ENCODE measurements at places on chromosomes 11 and 22.
A peak's percentile ranks its signal among the peaks of the same experiment; 100 is the strongest.

- DNase-seq = peak; percentile 43
These were observed 5.0 kb downstream of the SEZ6L start for GRCh38 chr22:26174280-26174679.

GRCh38 chr11:118437208-118438125, 1.2 kb downstream of the KMT2A start:
- peak; percentile 62 for DNase-seq

GRCh38 chr22:38068641-38069371, 11.6 kb downstream of the PICK1 start:
- no peak for DNase-seq

DNA sequence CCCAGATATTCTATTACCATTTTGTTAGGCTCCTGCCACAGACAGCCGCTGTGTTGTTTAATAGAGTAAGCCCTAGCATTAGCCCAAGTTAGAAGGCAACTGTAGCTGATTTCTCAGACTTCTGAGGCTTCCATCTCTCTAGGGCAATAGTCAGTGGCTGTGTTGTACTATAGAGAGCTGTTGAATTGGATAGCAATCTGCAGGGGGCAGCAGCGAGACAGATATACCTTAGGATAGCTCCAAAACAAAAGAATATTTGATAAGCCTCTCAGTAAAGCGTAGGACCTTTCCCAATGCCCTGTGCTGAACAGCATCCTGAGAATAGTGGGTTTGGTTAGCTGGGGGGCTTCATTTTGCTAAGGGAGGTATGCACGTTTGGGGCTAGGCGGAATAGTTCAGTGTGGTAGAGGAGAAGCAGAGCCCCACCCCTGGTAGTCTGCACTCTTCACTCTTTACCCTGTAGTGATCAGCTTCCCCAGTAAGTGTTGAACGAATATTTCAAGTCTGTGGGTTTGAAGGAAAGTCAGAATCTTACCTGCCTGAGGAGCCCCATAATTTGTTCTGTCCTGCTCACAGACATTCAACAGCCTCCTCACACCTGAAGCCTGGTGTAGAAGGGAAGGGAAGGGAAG, 515.1 kb downstream of the INSC start:
- DNase-seq = peak; percentile 9

DNA sequence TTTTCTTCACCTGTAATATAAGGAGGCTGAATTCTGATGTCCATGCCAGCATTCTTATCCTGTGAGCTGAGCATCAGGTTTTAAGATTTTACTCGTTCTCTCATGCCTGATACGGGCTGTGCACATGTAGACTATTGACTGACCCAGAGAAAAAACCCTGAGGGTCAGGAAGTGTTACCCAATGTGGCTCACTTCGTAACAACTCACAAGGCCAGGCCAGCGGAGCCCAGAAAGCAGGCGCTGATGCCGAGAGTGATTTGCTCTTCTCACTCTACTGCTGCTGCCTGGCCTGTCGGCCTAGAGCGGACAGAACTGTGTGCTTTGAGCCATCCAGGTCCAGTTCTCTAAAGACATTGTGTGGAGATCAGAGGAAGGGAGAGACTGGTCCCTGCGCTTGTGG, 10.8 kb downstream of the THYN1 start:
- no peak for DNase-seq

DNA sequence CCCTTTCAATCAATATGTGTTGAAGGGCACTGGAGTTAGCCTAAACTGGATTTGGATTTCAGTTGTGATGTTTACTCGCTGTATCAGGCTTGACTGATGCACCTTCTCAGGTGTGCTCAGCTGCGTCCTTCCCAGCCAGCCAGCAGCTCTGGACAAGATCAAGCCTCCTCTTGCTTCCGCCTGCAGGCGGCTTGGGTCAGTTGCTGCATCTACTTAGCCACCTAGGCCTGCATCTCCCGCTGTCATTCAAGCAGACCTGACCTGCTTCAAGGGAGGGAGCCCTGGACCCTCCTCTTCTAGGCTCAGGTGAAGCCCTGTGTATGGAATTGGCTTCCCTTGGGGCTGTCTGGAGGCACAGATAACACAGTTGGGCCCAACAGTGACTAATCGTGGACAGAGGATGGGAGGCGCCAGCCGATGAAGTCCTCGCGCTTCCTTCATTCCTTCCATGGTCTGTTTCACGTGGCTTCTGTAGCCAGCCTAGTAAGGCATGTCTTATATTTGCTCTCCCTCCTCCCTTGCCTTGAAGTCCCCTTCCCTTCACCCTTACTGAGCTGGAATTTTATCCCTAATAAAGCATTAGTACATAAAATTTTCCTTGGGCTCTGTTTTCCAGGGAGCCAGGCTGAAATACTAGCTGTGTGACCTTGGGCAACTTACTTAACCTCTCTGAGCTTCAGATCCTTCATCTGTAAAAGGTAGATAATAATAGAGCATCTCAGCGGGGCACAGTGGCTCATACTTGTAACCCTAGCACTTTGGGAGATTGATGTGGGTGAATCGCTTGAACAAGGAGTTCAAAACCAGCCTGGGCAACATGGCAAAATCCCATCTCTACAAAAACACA, 2.1 kb upstream of the LHFPL7 start:
- DNase-seq = no peak

DNA sequence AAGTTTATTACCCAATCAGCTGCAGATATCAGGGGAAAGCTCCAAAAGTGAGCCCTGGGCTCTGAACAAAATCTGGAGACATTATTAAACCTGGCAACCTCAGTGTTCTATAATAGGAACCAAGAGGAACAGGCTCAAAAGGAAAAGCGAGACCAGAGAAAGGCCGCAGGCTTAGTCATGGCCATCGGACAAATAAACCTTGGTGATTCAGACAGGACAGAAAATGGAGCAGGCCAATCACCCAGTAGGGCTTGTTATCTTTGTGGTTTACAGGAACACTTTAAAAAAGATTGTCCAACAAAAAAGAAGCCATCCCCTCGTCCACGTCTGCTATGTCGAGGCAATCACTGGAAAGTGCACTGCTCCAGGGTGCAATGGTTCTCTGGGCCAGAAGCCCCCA, 7.7 kb upstream of the PANX1 start:
- no peak for DNase-seq

- DNase-seq = peak; percentile 61
These were observed at the start of gene MORC2 for GRCh38 chr22:30968015-30968923. MORC2 (minus strand) TSS chr22:30968774; CDS start chr22:30967889, 885 bp downstream.

- no peak for DNase-seq
These were observed 345.8 kb downstream of the CNTN5 start for GRCh38 chr11:99366546-99366945.

DNA sequence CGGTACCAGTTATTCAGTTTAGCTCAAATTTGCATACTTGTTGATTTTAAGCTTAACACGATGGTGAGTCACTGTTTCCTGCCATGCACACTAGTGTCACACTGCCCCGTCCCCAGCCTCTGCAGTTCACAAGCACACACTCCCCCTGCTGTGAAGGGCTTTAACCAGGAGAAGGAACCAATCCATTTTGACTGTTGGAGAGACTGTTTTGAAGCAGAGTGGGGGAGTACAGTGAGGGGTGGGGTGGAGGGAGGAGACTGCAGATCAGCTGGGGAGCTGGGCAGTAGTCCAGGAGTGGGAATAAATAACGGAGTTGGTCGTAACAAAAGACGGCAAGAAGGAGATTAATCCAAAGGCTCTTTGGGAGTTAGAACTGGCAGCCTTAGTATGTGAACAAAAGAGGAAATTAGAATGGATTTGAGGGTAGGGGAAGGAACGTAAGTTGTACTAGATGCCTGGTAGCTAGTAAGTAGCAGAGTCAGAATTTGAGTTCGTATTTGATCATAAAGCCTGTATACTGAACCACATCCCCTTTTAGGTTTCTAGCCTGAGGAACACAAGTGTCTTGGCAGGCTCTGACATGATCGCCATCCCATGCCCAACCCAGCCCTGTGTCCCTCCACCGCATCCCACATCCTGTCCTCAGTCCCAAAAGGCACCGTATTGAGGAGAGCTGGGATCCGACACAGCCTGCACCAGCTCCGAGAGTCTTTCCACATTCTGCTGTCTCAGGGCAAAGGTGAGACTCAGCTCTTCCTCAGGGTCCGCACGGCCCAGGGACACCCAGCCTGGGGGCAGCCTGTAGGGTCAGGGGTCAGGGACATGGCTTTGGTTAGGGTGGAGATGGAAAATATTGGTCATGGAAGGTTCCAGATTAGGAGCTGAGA, 862 bp downstream of the TPP1 start:
- peak; percentile 85 for DNase-seq

DNA sequence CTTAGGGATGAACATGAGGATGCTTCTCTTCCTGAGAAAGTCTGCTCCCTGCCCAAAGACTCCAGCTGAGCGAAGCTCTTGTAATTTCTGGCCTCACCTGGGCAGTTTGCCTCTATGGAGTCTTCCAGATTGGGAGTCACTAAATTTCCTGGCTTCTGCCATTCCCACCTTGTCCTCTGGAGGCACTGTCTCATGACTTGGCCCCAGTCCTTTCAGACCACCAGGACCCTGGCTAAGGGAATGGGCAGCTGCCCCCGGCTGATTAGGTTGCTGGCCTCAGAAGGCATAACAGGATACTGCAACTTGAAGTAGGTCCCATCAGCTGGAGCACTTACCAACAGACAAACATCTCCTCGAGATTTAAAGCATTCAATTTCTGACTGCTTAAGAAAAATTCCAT, 128.1 kb upstream of the SPON1 start:
- DNase-seq = peak; percentile 10

GRCh38 chr11:97354576-97354975, 964.8 kb downstream of the JRKL start:
- DNase-seq = no peak

DNA sequence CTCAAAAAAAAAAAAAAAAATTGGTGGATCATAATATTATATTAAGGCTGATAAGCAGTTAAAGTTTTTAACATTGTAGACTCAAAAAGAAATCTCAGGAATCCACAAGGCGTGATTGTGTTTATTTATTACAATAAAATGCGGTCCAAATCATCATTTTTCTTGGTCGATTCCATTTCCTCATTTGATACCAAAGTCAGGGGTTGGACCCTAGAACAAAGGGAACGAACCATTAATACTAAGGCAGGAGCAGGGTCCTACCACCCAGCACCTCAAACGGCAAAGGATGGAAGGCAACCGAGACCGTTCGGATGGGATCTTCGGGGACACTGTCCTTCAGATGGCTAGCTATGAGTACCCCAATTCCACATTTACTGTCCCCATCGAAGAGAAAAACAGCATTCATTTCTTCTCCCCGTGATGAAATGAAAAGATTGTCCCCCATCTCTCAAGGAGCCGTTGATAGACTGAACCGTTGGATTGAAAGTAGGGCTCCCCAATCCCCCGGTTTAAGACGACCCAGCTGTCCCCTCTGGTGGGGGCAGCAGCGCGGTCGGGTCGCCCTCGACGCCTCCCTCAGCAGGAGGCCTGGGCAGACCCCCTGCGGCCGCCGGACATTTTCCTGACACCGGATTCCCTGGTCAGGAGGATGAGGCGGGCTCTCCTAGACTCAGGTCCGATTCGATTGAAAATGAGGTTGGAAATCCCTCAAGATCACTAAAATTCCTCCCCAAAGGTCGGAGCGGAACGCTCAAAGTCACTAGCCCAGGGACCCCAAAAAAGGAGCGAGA, 607 bp downstream of the DMC1 start:
- no peak for DNase-seq

DNA sequence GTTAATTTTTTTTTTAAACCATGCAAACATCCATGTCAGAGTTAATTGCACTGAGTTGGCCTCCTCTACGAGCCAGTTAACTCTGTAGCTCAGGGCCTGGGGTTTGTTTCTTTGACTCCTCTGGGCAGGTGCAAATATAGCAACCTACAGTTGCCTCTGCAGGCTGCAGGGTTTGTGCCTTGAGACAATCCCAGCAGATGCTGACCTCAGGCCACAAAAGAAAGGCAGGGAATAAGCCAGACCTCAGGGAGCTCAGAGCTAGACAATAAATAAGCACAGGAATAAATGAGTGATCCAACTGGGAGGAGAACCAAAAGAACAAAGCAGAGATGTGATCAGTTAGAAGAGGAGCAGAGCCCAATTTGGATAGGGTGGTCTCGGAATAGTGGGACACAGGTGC, 390.8 kb downstream of the SHANK2 start:
- DNase-seq = no peak

- no peak for DNase-seq
These were observed 16.1 kb upstream of the ARHGEF17 start for GRCh38 chr11:73291781-73292524.

GRCh38 chr11:35040221-35040942, 98.6 kb upstream of the CD44 start:
- DNase-seq = peak; percentile 27

- DNase-seq = peak; percentile 81
These were observed 16.9 kb upstream of the SPTY2D1 start for GRCh38 chr11:18650859-18651557.

GRCh38 chr11:17511571-17511970, 32.6 kb downstream of the USH1C start:
- DNase-seq = no peak

GRCh38 chr11:57354699-57355098, 16.5 kb downstream of the P2RX3 start:
- DNase-seq = no peak

DNA sequence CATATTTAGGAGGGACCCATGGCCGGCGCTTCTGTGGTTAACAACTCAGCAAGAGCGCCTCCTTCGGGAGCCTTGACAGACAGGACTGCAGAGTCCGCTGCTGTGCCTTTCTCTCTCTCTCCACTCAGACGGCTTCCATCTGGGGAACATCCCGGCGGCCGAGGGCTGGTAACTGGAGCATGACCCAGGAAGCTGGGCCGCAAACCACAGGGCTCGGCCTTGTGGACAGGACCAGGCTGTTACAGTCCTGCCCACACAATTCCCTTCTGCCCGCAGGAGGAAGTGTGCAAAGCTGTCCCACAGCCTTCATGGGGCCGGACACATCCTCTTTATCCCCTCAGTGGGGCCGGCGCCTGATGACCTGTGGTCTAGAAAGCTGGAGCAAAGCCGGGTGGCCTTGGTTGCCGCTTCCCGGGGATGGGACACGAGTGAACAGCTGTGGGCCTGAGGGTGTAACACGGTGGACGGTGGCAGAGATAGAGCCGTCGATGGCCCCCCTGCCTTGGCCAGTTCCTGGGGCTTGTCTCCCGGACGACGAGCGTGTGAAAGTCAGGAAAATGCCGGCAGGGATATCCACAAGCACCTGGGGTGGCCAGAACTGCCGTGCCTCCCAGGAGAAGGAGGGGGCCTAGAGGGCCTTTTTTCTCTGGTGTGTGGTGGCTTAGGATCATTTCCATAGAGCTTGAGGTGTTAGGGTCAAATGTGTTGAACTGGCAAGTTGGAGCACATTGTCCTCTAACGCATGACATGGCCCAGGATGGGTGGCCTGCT, 50.1 kb downstream of the FBLN1 start:
- DNase-seq = no peak

- DNase-seq = no peak
These were observed 184.9 kb upstream of the LUZP2 start for GRCh38 chr11:24311974-24312373.
